Fibroblast of villous mesenchyme (primary cell): ENCODE measurements at places on chromosomes 3 and 15. TPM values are rescaled to one million over a fixed set of nuclear protein-coding genes. Genes with fewer than 3 reads are reported as not detected.

PYDC2 gene
- 1.9 TPM in 1 of 2 replicates, not detected in the other for total RNA-seq

ZNF148 gene
- total RNA-seq = 28.3 and 42.7 TPM in 2 replicates

CAMK2N2 gene
- under 0.01 TPM in 1 of 2 replicates, not detected in the other for total RNA-seq

GPR62 gene
- total RNA-seq = under 0.01 TPM in 1 of 2 replicates, not detected in the other

GAP43 gene
- not detected in 2 replicates for total RNA-seq

CLDN16 gene
- total RNA-seq = under 0.01 and 0.43 TPM in 2 replicates

DNA sequence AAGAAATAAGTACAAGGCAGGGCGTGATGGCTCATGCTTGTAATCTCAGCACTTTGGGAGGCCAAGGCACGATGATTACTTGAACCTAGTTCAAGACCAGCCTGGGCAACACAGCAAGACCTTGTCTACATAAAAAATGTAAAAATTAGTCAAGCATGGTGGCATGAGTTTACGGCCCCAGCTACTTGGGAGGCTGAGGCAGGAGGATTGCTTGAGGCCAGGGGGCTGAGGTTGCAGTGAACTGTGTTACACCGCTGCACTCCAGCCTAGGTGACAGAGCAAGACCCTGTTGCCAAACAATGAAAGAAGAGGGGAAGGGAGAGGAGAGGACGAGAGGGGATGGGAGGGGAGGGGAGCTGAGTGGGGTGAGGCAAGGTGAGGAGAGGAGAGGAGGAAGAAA is 152.7 kb upstream of the PRICKLE2 start:
- no peak for DNase-seq

DNA sequence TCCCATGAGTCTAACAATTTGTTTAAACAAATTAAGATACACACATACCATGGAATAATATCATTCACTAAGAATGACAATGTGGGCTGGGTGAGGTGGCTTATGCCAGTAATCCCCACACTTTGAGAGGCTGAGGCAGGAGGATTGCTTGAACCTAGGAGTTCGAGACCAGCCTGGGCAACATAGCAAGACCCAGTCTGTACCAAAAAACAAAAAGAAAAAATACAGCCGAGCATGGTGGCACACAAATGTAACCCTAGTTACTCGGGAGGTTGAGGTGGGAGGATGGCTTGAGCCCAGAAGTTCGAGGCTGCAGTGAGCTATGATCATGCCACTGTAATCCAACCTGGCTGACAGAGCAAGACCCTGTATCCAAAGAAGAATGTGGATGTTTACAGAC is 4.0 kb upstream of the ZNF710 start:
- DNase-seq = no peak

DNA sequence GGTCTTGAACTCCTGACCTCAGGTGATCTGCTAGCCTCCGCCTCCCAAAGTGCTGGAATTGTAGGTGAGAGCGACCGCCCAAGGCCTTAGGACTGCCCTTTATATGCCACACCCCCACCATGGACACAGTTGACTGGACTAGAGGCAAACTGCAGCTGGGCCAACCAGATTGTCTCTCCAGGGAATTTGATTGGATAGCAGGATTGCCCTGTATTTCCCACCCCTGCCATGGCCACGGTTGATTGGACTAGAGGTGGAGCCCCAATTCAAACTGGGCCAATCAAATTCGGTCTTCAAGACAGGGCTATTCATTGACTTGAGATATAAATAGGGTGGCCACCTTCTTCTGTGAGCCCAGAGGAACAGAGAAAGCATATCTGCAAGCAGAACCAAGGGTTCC is 6.9 kb upstream of the CLPX start:
- DNase-seq = peak; percentile 23
